ENCODE measurements at places on chromosomes 2 and 18. TPM values are rescaled to one million over a fixed set of nuclear protein-coding genes. Genes with fewer than 3 reads are reported as not detected.

The ALPI gene
- total RNA-seq = not detected

The ANKRD62 gene
- total RNA-seq = not detected

The CNDP2 gene
- 57.3 TPM for total RNA-seq

The STK17B gene
- 15.9 TPM for total RNA-seq

The UBXN2A gene
- 10.0 TPM for total RNA-seq

The RAD51AP2 gene
- 0.02 TPM for total RNA-seq

GRCh38 chr2:39379643-39380524, 57.2 kb downstream of the MAP4K3 start:
- peak; percentile 56 for DNase-seq

DNA sequence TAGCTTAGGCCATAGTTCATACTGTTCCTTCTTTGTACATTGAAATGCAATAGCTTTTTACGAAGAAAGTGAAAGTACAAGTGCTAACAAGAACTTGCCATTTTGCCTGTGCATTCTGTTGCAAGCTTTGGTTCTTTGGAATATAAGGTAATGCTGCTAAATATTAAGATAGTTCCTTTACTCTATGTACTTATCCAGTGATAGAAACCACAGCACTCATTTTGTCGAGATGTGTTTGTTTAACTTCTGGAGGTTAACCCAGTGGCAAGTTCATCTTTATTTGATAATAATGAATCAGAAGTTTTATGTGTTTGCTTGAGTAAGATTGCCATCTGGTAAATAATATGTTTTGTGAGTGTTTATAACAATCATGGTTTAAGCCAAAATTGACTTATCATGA, 373.1 kb upstream of the FANCL start:
- peak; percentile 27 for DNase-seq

DNA sequence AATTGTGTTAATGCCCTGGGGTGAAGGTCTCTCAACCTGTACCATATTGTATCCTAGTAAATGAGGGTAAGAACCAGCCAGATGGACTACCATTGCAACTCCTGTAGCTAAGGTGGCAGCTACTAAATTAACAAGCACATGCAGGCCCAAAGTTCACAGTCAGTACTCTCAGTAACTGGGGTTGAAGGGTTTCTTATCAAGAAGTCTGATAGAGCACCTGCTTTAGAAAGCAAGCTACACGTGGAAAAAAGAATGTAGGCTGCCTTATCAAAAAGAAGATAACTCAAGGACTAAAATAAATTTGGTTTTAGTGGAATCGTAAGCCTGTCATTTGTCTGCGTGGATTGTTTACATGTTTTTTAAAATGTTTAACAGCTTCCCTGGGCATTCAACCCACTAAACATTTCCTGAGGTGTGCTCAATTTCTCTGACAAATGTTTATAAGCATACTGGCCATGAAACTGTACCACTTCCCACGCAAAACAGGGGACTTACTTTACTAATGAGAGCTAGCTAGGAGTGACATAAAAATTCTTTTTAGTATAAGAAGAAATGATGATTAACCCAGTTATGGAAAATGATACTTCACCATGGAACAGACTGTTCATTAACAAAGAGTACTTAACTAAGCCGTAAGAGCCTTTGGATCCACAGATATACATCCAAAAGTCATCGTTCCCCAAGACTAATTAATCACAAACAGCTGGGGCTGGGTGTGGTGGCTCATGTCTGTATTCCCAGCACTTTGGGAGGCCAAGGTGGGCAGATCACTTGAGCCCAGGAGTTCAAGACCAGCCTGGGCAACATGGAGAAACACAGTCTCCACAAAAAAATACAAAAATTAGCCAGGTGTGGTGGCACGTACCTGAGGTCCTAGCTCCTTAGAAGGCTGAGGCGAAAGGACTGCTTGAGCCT, 36.5 kb downstream of the LPIN2 start:
- DNase-seq = no peak

- no peak for DNase-seq
Measured at GRCh38 chr2:230552181-230552580, 136.2 kb downstream of the SP100 start.

- DNase-seq = no peak
Measured at GRCh38 chr2:121191191-121192170, 93.5 kb downstream of the TFCP2L1 start.

GRCh38 chr18:46353460-46353859, 249.3 kb downstream of the HAUS1 start:
- no peak for DNase-seq

DNA sequence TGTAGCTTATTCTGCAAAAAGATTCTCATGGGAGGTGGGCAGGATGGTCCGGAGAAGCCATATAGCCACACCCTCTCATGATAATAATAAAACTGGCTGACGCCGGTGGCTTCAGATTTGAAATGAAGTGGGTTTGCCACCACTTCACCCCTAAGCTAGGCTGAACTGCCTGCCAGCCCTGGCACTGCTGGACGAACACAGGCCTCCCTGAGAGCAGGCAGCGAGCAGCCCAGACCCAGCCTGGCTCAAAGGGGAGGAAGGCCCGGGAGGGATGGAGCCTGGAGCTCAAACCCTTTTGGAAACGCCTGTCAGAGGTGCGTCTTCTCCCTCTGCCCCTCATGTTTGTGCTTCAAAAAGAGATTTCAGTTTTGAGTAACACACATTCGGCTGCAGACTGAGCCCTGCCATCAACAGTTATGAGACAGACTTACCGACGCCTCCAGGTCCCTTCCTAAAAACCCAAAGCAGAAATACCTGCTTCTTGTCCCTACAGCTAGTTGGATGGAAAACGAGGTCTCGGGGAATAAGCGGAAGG, 71.1 kb upstream of the HPCAL1 start:
- DNase-seq = no peak

DNA sequence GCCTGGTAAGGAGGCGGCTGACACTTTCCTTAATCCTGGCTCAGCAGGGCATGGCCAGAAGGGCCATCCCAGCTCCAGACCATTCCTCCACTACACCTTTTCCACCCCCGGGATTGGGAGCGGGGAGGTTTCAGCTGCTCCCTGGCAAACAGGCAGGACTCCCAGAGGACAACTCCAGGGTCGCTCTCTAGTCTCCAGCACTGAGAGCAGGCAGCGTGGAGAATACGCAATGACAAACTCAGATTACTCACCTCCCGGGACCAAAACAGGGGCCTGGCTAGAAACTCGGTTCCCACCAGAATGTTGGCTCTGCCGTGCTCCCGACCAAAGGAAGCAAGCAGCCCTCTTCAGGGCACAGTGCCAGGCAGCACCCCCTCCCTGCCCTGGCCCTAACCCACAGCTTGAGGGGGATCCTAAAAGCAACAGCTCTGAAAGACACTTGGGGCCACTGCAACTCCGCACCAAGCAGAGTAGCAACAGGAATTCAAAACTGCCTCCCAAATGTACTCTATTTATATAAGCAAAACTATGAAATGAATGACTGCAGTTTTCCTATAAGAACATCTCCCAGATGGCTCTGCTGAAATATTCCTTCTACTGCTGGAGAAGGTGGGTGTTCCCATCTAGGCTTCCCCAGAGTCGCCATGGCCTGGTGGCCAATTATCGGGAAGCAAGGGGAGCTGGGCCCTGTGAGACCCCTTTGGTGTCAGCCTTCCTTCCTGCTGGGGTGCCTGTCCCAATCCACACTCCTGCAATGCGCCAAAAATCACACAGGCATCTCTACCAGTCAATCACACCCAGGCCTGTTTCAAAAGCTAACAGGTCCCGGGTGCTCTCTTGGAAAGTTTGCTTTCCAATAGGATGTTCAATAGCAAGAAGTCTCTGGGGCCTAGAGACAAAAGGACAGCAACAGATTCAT, 61.2 kb upstream of the POMC start:
- DNase-seq = no peak

DNA sequence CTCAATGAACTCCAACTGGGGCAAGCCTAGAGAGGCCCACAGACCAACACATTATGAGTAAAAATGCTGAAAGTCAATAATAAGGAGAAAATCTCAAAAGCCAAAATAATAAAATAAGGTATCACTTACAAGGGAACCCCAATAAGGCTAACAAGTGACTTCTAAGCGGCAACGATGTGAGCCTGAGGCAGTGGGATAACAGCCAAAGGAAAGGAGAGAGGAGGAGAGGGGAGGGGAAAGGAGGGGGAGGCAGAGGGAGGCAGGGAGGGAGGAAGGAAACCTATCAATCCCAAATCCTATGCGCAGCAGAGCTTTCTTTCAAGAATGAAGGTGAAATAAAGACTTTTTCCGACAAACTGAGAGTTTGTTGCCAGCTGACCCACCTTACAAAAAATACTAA, 6.0 kb upstream of the NFATC1 start:
- no peak for DNase-seq

DNA sequence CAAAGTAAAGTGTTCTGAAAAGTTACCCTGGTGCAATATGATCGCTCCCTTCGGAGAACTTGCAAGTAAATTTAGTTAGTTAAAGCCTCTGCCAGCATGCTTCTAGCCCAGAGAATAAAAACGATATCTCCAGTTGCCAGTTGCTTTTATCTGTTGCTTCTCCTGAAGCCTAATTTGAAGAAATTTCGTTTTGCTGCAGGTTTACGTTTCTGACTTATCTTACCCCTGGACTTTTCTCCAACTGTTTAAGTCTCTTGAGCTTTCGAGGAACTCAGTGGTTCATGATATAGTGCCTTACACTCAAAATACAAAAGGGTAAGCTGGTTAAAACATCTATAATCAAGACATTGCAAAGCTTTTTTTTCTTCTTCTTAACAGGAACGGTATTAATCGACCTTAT, 131.1 kb downstream of the FAM161A start:
- DNase-seq = no peak

DNA sequence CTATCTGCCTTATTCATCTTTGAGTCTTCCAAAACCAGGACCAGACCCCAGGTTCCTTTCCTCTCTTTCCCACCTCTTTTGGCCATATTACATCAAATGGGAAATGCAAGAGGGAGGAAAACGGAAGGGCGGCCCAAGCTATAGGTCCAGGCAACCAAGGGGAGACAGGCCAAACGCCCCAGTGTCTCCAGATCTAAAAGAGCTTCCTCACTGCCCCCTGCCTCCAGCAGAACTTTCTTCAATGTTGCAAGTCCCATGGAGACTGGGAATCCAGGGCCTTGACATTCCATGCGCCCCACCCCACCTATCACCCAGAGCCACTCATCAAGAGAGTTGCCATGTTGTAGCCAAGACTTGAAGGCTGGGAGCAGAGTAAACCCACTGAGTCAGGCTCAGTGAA, 15.4 kb downstream of the TNS1 start:
- DNase-seq = no peak

GRCh38 chr2:121721926-121722325, 14.7 kb downstream of the NIFK start:
- no peak for DNase-seq

- no peak for DNase-seq
Measured at GRCh38 chr2:178628605-178629004, 148.3 kb downstream of the PLEKHA3 start.

- DNase-seq = no peak
Measured at GRCh38 chr2:42077343-42077742, 29.5 kb downstream of the PKDCC start.

DNA sequence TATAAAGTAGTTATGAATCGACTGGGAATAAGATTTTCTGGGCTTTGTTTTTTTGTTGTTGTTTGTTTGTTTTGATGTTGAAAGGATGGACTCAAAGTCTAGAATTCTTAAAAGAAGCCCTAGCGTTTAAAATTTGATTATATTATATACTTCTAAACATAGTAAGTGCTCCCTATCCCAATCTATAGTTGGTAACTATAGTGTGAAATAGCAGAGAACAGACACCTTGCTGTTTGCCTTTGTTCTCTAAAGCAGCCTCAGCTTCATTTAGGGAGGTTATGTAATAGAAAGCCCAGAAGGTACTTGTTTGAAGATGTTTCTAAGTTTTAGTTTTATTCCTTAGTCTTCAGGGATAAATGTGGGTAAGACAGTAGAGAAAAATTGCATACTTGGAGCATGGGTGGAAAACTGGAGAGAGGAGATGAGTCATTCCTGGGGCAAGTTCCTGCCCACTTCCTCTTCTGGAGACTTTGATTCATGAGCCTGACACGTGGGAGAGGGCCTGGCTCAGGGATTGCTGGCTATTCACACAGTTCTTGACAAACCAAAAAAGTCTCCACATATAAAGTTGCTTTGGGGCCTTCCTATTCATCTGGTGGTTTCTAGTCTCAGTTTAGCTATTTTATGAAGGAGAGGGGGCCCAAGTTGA, 131.9 kb downstream of the MYO1B start:
- peak; percentile 90 for DNase-seq

- DNase-seq = no peak
Measured at GRCh38 chr2:64008434-64009009, 10.7 kb downstream of the VPS54 start.

DNA sequence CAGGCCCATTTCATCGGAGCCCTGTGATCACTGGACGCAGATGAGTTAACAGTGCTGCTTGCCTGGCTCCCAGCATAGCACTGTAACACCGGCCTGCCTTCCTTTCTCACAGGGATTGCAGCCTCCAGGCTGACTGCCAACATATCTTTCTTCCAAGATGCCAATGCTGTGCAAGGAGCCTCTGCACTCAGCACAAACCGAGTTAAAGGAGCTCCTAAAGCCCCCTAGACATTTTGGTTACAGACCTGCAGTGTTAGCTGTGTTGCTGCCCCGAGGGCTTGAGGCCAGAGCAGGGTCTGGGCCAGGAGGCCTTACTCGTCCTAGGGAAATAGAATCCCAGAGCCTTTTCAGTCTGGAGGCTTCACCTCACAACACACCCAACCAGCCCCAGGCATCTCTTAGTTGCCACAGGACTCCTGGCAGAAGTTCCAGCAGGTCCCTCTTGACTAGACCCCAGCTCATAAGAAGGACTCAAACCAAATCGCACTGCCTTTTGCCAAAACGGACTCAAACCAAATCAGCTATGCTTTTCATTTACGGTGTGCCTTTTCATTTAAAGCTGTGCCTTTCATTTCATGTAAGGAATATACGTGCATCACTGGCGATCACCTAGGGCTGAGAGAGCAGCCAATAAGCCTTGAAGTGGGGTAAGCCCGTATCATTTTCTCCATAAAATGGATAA, 58.4 kb upstream of the EML4 start:
- DNase-seq = no peak

GRCh38 chr2:41722668-41723369, 325.0 kb upstream of the PKDCC start:
- DNase-seq = no peak

- peak; percentile 35 for DNase-seq
Measured at GRCh38 chr2:42128721-42129486, 40.2 kb upstream of the EML4 start.

- no peak for DNase-seq
Measured at GRCh38 chr2:58769111-58769863, 528.2 kb upstream of the FANCL start.

- no peak for DNase-seq
Measured at GRCh38 chr2:73614105-73614504, 28.1 kb downstream of the NAT8 start.

GRCh38 chr2:133607679-133608078, 39.4 kb upstream of the NCKAP5 start:
- DNase-seq = no peak

- DNase-seq = no peak
Measured at GRCh38 chr2:98833172-98833916, 102.4 kb upstream of the MGAT4A start.

GRCh38 chr2:105489168-105489878, 90.5 kb upstream of the FHL2 start:
- DNase-seq = no peak

GRCh38 chr2:18265614-18266586, 294.6 kb downstream of the RDH14 start:
- no peak for DNase-seq

- DNase-seq = no peak
Measured at GRCh38 chr2:179565807-179566206, 295.6 kb downstream of the ZNF385B start.

- DNase-seq = no peak
Measured at GRCh38 chr2:30800159-30800558, 7.1 kb downstream of the CAPN13 start.
